ENCODE measurements at places on chromosomes 2 and 18. TPM values are rescaled to one million over a fixed set of nuclear protein-coding genes. Genes with fewer than 3 reads are reported as not detected.
A peak's percentile ranks its signal among the peaks of the same experiment; 100 is the strongest.

Gene PARD6G
- total RNA-seq: 10.3 TPM

- DNase-seq: no peak
Observed at GRCh38 chr2:70828115-70828514, 7.5 kb downstream of the CD207 start.

Gene SERPINB11
- not detected for total RNA-seq

Gene DNAJC27
- 11.3 TPM for total RNA-seq

DNA sequence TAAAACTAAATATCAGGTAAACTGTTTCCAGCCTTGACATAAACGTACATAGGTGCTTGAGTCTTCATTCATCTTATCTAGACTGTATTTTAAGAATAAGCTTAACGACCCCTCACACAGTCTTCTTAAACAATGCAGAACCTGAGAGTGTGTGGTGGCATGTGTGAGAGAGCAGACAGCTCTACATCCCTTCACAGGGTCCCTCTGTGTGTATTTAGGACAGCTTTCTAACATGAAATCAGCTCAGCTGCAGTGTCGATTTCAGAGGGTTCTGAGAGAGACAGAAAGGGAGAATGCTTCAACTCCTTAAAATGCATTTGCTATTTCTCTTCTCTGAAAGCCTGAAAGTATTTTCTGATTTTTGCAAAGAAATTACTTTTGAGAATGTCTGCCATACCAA is 185.2 kb downstream of the GRB14 start:
- no peak for DNase-seq

Gene PTCD3
- 107 TPM for total RNA-seq

DNA sequence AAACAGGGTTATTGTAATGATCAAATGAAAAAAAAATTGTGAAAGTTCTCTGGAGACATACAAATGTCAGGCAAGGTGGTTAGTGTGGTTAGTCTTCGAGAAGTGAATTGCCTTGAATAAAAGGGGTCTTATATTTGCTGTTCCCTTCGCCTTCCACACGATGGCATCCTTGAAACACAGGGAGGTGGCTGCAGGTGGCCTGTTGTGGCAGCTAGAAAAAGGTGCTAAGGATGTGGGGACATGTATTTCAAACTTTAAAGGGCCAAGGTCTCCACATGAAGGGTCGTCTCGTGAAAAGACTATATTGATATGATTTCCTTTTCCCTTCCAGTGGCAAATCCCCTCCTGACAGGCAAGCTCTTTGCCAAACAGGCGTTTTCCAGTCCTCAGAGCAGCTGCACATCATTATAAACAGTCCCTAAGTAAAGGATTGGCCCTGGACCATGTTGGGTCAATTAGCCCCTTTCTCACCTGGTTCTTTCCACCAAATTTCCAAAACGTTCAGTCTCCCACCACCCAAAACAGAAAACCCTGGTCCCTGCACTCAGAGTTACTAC is 68.5 kb downstream of the COPS8 start:
- peak; percentile 76 for DNase-seq

DNA sequence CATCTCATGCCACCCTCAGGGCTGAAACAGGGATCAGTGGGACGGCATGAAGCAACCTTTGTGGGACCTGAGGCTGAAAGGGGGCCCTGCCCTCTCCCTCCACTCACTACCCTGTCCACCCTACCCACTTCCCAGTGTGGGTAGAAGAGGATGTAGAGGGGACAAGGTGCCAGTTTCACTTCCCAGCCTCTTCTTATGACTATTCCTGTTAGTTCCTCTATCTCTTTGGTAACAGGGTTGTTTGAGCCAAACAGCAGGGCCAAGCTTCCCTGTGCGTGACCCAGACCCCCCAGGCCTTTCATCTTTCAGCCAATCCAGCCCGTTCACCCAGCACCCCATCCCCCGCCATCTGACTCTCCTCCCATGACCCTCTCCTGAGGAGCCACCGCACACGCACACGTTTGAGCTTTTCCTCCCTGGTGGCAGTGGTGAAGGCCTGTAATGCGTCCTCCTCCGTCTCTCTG is 82.3 kb downstream of the STPG4 start:
- no peak for DNase-seq

DNA sequence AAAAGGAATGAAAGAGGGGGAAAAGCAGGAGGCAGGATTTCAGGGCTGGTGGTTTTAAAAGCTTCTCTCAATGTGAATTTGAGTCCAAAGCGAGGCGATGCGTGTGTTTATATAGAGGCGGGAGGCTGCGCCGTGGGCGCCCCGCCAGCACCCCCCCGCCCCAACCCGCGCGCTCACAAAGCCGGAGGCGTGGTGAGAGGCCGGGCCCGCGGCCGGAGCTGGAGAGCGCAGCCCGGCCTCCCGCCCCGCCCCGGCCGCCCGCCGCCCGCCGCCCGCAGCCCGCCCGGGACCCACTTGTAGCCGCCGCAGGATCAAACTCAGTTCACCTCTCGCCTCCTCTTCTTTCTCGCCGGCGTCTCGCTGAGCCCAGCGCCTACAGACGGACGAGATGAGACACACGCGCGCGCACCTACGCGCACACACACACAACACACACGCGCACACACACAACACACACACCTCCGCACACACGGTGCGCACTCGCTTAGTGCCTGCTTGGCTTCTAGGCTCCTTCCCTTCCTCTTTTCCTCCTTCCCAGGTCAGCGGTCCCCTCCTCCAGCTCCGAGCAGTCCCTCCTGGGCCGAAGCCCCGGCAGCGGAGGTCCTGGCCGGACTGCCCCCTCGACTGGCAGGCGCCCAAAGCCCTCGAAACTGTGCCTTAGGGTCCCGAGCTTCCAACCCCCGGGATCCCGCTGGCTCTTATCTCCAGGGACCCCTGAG is 1.3 kb upstream of the CYP26B1 start:
- peak; percentile 69 for DNase-seq

Gene MMADHC
- 62.5 TPM for total RNA-seq
